Liver (tissue), 10 donors: ENCODE measurements at places on chromosomes 4 and X.

DNA sequence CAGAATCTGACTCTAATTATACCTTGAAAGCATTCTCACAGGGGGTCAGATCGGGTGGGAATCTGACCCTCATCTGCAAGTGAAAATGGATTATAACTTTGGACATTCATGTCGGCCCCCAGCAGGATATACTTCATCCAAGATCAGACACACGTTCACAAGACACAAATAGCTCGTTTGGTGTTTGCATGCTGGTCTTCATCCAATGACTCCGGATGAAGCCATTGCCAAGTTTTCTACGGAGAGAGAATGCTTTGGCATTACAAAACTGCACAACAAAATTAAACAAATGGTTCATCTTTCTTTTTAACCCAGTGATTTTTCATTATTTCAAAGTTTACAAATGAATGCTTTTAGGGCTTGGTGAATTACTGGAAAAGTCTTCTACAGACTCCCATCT lies 105.5 kb downstream of the MID1 start:
- no peak overlapping the region for H3K27ac ChIP-seq

GRCh38 chrX:43703211-43703791 lies 47.2 kb downstream of the MAOA start:
- no peaks in the 10 kb centered on the region for H3K27me3 ChIP-seq
- no peaks in the 10 kb centered on the region for H3K36me3 ChIP-seq
- DNase-seq = no peak
- H3K4me3 ChIP-seq = no peak overlapping the region
- peak overlapping the region; percentile 61 for H3K27ac ChIP-seq

- H3K36me3 ChIP-seq = no peaks in the 10 kb centered on the region
- no peaks in the 10 kb centered on the region for H3K4me1 ChIP-seq
- H3K27me3 ChIP-seq = no peaks in the 10 kb centered on the region
- H3K4me3 ChIP-seq = no peak overlapping the region
- no peak for DNase-seq
Measured at GRCh38 chr4:85725721-85726170, 250.8 kb downstream of the ARHGAP24 start.

GRCh38 chrX:21666679-21667078 lies 8.5 kb upstream of the KLHL34 start:
- H3K4me1 ChIP-seq = no peaks in the 10 kb centered on the region
- no peaks in the 10 kb centered on the region for H3K36me3 ChIP-seq
- H3K4me3 ChIP-seq = no peak overlapping the region
- no peaks in the 10 kb centered on the region for H3K27me3 ChIP-seq
- no peak overlapping the region for H3K27ac ChIP-seq
- no peak for DNase-seq

DNA sequence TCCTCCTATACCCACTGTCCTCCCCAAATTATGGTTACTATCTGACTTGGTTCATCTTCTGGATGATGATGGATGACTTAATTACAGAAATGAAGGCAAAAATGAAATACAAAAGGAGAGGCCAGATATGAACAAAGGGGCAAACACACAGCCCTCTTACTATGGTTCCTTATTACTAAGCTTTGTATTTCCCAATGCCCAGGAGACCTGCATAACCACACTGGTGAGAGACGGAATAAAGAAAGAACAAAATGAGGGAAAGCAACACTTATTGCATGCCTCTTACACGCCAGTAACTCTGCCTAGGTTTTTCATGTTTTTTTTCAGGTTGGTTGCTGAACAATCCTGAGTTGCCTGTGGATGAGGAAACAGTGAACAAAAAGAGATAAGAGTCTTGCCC lies 120.5 kb downstream of the SLC10A7 start:
- no peaks in the 10 kb centered on the region for H3K27me3 ChIP-seq
- H3K27ac ChIP-seq = no peak overlapping the region
- no peak for DNase-seq
- no peaks in the 10 kb centered on the region for H3K36me3 ChIP-seq
- no peak overlapping the region for H3K4me3 ChIP-seq
- H3K4me1 ChIP-seq = no peaks in the 10 kb centered on the region

DNA sequence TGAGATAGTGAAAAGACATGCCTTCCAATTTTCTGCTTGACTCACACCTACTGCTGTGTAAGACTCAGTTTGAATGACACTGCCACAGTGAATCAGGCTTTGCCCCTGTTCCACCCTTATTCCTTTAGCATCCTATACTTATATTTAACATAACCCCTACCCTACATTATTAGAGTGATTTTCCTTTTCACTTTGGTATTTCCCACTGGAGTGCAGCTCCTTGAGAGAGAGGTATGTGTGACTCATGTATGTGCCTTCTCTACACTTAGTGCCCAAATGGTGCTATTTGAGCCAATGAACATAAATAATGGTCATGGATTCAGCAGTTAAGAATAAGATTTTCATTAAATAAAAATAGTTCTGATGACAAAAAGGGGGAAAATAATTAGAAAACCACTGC lies 69.5 kb downstream of the RRAGB start:
- no peak overlapping the region for H3K27ac ChIP-seq
- H3K36me3 ChIP-seq = no peaks in the 10 kb centered on the region
- H3K4me3 ChIP-seq = no peak overlapping the region
- DNase-seq = no peak
- no peaks in the 10 kb centered on the region for H3K27me3 ChIP-seq

GRCh38 chrX:23012636-23013035 lies 12.9 kb downstream of the DDX53 start:
- H3K27me3 ChIP-seq = peaks cover 2% of the 10 kb centered on the region
- no peak overlapping the region for H3K4me3 ChIP-seq
- no peaks in the 10 kb centered on the region for H3K36me3 ChIP-seq
- no peaks in the 10 kb centered on the region for H3K4me1 ChIP-seq

DNA sequence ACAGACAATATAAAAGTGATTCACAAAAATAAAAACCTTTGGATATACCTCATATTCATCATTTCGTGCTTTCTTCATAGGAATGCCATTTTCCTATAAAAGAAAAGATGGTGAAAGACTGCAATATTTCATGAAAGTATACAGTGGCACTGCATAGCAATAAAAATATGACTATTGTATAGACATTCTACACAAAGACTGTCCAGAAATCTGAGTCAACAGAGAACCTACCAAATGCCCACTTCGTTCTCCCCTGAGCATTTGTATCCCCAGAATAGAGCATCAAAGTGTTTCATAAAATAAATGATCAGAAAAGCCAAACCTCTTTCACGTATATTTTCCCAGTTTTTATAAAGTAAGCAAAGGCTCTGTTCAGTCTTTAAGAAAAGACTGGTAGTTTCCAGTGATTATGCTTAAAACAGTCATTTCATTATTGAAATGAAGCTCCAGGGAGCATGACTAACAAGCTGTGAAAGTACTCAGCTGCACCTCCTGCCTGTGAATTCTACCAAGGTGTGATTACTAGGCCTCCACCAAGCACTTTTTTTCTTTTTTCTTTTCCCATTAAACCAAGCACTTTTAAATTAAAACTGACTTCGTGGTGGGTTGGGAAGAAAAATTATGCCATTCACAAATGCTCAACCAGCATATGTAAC lies 20.2 kb downstream of the PPA2 start:
- peaks cover 8% of the 10 kb centered on the region for H3K36me3 ChIP-seq
- H3K27me3 ChIP-seq = no peaks in the 10 kb centered on the region
- no peak overlapping the region for H3K27ac ChIP-seq
- no peak for DNase-seq
- no peak overlapping the region for H3K4me3 ChIP-seq
- peaks cover 2% of the 10 kb centered on the region for H3K4me1 ChIP-seq

DNA sequence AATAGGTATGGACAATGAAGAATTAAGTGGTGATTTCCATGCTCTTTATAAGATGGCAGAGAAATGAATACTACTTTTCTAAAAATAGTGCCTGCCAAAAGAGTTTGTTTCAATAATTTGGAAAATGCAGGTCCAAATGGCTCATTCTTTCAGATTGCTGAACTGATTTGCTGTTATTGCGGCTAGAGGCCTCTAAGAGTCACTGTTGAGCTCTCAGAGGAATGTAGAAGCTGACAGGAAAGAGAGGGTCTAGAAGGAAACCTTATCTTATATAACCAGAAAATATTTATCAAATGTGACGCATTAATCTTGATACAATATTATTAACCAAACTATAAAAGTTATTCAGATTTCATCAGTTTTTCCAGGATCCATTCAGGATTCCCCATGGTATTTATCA lies 65.7 kb upstream of the PAGE1 start:
- no peaks in the 10 kb centered on the region for H3K27me3 ChIP-seq
- H3K4me1 ChIP-seq = no peaks in the 10 kb centered on the region
- H3K4me3 ChIP-seq = no peak overlapping the region

DNA sequence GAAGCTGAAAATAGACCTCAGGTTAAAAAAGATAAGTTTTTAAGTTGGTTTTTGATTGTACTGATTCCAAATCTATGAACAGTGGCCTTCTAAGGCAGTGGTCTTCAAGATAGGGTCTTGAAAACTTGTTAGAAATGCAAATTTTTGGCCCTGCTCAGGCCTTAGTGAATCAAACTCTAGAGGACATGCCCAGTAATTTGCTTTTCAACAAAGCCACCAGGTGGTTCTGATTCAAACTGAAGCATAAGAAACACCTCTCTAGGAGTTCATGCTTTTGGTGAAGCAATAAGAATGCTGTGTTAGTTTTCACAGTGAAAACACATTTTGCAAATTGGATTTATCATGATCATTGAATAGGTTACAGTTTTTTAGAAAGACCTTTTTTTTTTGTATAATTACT lies 1849.4 kb upstream of the AGA start:
- H3K4me1 ChIP-seq = no peaks in the 10 kb centered on the region
- no peak for DNase-seq
- H3K27ac ChIP-seq = no peak overlapping the region
- no peaks in the 10 kb centered on the region for H3K27me3 ChIP-seq

DNA sequence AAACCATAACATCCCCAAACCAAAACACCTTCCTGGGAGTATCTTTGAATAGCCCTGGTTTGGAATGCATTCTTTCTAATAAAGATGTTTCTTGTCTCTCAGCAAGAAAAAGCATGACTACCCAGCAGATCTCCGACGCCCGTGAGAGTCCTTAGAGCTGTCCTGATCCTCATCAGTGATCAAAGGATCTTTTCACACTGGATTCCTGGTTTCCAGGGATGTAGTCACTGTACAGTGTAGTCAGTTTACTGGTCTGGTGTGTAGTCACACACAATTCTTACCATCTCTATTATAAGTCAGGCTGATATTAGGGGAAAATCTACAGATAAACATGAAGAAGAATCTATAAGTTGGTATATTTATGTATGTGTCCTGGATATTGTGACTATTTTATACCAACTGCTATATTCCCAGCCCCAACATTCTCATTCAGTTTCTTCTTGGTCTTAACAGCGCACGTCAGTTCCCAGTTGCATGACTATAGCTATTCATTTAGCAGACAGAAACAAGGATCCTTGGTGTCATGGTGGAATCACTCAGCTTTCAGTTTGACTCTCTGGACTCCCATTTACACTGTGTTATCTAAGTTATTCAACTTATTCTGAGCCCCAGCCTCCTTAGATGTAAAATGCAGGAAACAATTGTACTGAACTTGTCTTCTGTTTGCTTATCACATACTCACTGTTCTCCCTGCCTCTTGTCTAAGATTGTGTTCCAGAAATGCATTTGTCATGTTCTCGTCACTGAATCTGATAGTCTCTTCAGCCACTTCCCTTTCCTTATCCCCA lies 68.3 kb downstream of the SLIT2 start:
- H3K27ac ChIP-seq = no peak overlapping the region
- no peak for DNase-seq

DNA sequence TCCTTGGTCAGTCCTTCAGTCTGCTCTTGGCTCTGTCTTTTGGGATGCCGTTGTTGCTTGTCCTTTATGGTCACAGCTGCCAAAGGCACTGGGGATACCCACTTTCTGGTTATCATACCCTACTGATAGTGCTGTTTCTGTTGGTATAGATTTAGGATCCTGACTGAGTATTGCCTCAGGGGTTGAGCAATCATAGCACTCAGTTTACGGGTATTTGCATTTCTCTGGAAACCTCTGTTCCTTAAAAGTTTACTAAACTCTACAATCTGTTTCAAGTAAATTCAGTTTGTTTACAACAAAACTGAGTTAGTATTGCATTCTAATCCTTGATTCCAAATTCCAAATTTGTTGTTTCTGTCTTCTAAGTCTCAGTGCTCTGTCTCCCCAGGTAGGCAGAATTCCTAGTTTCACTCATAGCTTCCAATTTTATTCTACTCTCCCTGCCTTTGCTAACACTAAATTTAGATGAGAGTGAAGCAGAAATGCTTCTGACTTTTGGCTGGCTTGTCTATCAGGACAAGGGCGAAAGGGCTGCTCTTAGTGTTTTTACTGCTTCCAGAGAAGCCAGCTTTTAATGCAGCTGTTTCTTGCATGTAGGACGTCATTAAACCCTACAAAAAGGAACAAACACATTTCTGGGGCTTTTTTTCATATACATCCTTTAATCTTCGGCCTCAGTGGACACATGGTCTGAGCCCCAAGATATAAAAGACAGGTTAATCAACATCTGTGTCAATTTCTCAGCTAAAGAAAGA lies 17.2 kb upstream of the TET2 start:
- no peak for DNase-seq
- H3K27me3 ChIP-seq = no peaks in the 10 kb centered on the region
- H3K4me1 ChIP-seq = no peaks in the 10 kb centered on the region
- H3K27ac ChIP-seq = no peak overlapping the region
- H3K36me3 ChIP-seq = no peaks in the 10 kb centered on the region

DNA sequence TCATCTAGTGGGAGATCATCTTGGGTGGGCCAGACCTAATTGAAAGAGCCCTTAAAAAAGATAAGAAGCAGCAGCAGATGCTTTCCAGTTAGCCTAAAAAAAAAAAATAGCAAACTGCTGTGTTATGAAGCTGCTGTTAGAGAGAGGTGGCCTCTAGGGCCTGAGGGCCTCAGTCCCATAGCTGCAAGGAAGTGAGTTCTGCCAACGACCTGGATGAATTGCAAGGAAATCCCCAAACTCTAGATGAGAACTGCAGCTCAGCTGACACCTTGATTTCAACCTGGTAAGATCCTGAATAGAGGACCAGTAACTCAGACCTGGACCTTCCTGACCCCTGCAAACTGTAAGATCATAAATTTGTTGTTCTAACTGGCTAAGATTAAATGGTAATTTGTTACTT lies 275.2 kb downstream of the TENM3 start:
- no peaks in the 10 kb centered on the region for H3K36me3 ChIP-seq
- no peak overlapping the region for H3K27ac ChIP-seq
- no peak for DNase-seq
- no peak overlapping the region for H3K4me3 ChIP-seq
- no peaks in the 10 kb centered on the region for H3K4me1 ChIP-seq

- no peaks in the 10 kb centered on the region for H3K36me3 ChIP-seq
- DNase-seq = no peak
- H3K4me1 ChIP-seq = no peaks in the 10 kb centered on the region
- no peaks in the 10 kb centered on the region for H3K27me3 ChIP-seq
- H3K27ac ChIP-seq = no peak overlapping the region
Measured at GRCh38 chr4:54793856-54794422, 136.2 kb downstream of the KIT start.

DNA sequence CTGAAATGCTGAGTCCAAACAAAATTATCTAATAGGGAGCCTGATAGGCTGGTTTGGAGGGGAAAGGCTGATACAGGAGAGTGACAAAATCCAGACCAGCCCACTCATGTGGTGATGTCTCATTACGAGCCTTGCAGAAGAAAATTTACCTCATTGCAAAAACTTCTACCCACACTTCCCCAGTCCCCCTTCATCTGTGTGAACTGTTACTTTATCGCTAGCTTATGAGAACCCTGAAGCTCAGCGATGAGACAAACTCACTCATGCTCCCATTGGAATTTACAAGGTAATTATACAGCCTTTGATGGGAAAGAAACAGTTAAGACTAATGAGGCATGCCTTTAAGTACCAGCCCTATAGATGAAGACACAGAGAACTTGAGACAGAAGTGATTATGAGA lies 76.1 kb downstream of the ARHGAP6 start:
- H3K27me3 ChIP-seq = no peaks in the 10 kb centered on the region
- H3K4me1 ChIP-seq = no peaks in the 10 kb centered on the region
- no peaks in the 10 kb centered on the region for H3K36me3 ChIP-seq
- DNase-seq = no peak

- peaks cover 11% of the 10 kb centered on the region for H3K4me1 ChIP-seq
- peak; percentile 34 for DNase-seq
- no peaks in the 10 kb centered on the region for H3K27me3 ChIP-seq
Measured at GRCh38 chrX:129842510-129843208, 1.0 kb downstream of the ZDHHC9 start.
